Kasumi-1 (cell line): ENCODE measurements at places on chromosomes 1 and 21.

- no peak for DNase-seq
Observed at GRCh38 chr1:114238053-114238452, 84.4 kb upstream of the SYT6 start.

- DNase-seq, result no peak
Observed at GRCh38 chr1:209421978-209422680, 161.4 kb upstream of the CAMK1G start.

DNA sequence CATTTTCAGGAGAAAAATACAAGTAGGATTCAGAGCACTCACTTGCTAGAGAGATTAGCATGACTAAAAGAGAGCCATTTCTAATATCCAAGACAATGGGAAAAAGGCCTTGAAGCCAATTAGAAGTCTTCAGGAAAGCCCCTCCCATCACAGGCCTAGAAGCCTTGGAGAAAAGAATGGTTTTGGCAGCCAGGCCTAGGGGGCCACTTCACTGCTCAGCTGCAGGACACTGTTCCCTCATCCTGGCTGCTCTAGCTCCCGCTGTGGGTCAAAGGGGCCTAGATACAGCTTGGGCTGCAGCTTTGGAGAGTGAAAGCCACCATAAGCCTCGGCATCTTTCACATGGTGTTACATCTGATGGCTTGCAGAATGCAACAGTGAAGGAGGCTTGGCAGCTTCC, 62.8 kb downstream of the RGS4 start:
- DNase-seq, result no peak

DNA sequence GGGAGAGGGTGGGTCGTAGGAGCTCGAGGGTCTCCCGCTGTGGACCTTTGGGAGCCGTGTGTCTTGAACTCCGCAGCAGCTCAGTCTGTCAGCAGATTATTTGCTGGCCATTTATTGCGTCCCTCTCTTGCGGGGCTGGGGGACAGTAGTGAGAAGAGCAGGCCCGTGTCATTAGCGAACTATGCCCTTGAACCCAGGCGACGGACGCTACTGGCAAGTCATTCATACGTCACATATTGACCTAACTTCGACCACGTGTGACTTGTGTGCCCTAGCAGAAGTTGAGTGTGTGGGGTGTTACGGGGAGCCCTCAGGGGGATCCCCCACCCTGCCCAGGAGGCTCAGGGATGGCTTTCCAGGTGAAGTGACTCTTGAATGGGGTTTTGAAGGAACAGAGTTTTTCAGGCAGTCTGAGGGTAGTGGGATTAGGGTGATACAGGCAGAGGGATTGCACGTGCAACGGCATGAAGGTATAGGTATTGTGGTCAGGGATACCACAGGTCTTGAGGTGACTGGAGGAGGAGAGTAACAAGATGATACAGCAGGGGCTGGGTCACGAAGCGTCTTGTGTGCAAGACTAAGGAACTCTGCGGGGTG, 13.0 kb downstream of the RCC1 start:
- DNase-seq, result peak; percentile 37

GRCh38 chr1:175376194-175376593, 183.6 kb upstream of the KIAA0040 start:
- peak; percentile 25 for DNase-seq

- DNase-seq, result no peak
Observed at GRCh38 chr1:219555031-219555692, 57.7 kb downstream of the ZC3H11B start.

GRCh38 chr1:12604114-12604874, 13.7 kb downstream of the DHRS3 start:
- peak; percentile 44 for DNase-seq

- no peak for DNase-seq
Observed at GRCh38 chr1:78880223-78880622, 126.3 kb downstream of the ADGRL4 start.

DNA sequence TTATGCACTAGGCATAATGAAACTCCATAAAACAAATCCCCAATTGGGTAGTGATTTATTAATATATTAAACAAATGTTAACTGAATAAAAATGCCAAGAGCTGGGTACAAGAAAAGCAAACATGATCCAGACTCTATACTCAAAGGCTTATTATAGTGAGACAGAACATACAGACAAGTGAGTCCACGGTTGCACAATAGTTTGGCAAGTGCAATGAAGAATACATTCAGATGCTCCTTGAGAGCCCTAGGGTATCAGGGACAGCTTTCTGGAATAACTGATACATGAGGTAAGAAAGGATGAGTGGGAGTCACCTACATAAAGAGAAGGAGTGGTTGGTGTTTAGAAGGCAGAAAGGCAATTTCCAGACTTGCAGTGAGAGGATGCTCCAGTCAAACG, 85.1 kb downstream of the VAV3 start:
- no peak for DNase-seq

DNA sequence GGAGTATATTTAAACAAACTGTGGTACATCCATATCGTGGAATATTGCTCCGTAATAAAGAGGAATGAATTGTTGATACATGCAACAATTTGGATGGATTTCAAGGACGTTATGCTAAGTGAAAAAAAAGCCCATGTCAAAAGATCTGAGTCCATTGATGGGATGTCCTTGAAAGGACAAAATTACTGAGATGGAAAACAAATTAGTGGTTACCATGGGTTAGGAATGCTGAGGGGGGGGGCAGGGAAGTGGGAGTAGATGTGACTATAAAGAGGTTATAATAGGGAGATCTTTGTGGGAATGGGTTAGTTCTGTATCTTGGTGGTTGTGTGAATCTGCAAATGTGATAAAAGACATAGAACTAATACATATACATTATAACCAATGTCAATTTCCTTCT, 409.3 kb downstream of the SRGAP2C start:
- DNase-seq, result no peak

DNA sequence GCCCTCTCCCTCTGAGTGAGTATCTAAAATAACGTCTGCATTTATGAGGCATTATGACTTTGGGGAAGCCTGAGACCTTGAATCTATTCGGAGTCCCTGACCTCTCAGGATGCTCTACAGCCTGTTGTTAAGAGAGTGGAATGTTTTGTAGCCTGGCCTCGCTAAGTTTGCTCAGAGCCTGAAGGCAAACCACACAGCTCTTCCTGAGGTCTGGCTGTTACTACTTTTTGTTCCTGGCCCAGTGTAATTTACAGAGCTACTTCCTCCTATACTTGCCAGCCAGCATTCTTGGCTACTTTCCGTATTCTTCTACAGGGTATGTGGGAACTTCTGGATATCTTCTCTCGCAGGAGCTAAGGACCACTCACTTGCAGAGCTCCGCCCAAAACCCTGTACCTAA, 3.6 kb upstream of the ZMYM4 start:
- DNase-seq, result peak; percentile 93

- no peak for DNase-seq
Observed at GRCh38 chr1:231865331-231865730, 238.7 kb downstream of the DISC1 start.

DNA sequence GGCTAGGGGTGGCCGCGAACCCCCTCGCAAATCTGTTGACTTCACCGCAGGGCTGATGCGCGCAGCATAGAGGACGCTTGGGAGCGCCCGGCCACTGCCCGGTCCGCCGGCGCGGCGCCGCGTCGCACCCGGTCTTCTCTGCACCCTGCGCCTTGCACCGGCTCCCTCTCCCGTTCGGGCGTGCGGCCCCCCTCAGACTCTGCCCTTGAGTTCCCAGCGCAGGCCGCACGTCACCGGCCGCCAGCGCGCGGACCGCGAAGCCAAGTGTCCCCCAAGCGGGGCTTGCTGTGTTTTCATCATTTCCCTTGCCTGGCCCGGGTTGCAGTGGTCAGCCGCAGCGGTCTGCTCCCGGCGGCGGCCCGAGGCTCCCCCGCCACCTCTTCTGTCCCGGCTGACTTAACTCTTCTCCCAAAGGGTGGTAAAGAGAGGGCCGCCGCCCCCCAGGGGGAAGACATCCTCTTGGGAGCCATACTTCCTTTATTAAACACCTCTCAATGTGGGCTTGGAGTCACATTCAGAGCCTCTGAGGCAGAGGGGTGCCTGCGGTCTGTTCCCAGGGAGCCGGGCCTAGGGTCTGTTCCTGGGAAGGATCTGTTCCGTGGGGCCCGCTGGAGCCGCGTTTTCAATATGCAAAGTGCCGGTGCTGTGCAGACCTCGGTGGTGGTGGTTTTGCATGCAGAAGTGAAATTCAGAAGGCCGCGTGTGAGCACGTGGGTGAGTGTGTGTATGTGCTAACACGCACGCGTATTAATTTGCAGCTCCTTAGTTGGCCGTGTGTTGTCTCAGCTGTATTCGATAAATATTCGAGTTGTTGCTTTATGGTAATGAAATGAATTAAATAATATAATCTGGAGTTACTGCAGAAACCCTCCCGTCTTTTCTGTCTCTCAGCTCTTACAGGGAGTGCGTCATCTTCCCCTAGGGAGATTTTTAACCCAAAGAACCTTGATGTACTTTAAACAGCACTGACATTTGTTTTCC, 17.6 kb downstream of the PBX1 start:
- no peak for DNase-seq

DNA sequence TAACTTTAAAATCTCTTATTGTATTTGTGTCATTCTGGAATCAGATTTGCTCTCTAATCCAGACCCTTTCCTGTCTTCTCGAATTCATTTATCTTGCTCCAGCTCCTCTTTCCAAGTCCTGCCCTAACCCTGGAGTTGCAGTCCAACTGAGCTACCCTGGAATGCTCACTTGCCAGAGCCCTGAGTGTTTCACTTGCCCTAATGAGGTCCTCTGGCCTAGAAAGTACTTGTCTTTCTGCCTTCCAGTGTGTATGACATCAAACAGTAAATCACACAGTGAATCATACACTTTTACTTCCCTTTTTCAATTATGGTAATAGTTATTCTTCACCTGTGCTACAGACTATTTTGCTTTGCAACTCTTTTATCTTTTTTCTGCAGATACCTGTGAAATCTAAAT, 96.9 kb downstream of the NEK7 start:
- peak; percentile 23 for DNase-seq

GRCh38 chr1:54294887-54295286, 94.9 kb downstream of the MRPL37 start:
- DNase-seq, result no peak

GRCh38 chr1:43932786-43933385, 715 bp upstream of the ARTN start:
- DNase-seq, result no peak

DNA sequence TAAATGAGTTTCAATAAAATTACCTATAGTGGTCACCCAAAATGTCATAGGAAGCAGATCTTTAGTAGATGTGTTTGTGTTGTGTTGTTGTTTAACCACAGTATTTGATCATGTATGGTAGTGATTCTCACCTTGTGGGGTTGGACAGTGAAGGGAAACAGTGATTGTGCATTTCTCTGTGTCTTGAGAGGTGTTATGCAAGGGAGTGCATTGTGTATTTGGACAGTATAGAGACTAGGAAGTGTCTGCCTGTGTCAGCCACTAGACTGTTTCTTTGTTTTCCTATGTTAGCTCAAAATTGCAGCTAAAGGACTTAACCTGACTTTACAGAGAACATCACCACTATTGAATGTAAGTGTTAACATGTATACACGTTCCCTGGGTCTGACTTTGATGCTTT, 6.0 kb downstream of the RGS2 start:
- no peak for DNase-seq

DNA sequence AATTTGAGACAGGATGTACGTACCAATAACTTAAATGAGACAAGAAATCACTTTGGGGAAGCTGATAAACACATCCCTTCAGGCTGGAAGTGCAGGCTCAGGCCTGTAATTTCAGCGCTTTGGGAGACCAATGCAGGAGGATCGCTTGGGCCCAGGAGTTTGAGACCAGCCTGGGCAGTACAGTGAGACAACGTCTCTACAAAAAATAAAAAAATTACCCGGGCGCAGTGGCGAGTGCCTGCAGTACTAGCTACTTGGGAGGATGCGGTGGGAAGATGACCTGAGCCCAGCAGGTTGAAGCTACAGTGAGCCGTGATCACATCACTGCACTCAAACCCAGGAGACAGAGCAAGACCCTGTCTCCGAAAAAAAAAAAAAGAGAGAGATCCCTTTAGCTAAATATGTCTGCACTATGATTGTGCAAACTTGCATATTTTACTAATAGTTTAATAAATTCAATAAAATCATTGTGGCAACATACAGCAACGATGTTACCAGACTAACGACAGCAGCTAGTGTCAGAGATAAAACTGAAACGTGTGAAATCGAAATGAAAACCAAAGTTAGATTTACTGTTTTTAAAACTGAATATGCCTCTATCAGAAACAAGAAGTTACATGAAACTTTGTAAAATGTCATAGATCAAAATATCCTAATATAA, 54.7 kb downstream of the CD2 start:
- DNase-seq, result no peak

- no peak for DNase-seq
Observed at GRCh38 chr1:18353528-18353927, 127.2 kb upstream of the KLHDC7A start.

DNA sequence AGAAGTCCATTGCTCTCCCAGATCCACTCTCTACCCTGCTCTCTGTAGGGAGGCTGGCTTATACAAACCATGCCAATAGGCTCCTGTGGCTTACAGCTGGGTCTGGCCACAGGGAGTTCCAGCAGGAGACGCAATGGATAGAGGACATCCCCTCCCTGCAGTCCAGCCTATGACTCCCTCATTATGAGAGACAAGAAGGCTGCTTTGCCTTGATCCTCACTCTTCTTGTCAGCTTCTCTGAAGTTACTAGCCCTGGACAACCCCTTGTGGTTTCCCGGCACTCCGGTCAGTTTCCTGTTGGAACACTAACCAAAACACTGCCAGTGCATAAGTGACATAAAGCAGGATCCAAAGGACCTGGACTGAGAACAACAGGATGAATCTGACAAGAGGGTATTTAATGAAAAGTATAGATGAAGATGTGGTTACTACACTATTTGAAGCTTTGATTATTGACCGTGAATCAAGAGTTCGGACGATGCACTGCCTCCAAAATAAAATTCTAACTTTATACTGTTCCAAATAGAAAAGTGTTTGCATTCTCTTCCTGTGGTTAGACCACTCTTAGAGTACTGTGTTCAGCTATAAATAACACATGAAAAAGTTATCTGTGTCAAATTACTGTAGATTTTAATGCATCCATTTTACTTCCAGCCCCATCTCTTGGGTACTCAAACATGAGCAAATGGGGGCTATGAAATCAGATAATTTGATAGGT, 32.7 kb upstream of the ZNF326 start:
- peak; percentile 26 for DNase-seq

DNA sequence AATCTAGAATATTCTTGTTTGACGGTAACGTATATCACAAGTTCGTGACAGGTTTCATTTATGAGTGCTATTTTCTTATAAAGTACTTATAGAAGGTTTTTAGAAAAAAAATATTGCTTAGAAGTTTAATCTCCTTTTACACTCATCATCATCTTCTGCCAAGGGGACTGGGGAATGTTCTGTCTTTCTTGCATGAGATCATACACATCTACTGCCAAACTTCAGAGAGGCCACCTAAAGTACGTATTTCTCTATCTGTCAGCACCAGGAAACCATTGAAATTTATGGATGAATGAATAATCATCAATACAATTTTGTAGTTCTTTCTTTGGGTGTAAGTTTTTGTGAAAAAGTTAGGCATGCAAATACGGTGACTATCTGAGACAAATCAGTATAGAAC, 245.8 kb downstream of the SPATA17 start:
- no peak for DNase-seq

GRCh38 chr1:37257646-37258045, 216.7 kb upstream of the ZC3H12A start:
- no peak for DNase-seq

GRCh38 chr1:67832737-67833601, at the start of gene GNG12:
TSS of gene GNG12 (minus strand) at chr1:67833467. CDS start at chr1:67707686, 125,781 bp downstream.
- DNase-seq, result peak; percentile 60
